Stimulated activated CD4-positive, alpha-beta T cell treated with anti-CD3 and anti-CD28 coated beads, Interleukin-2, amount 100 ng/mL, for 4 hours (primary cell): ENCODE measurements at places on chromosomes 6 and 20.
A peak's percentile ranks its signal among the peaks of the same experiment; 100 is the strongest.

- DNase-seq, result no peak
Observed at GRCh38 chr6:167679790-167680604, 146.7 kb upstream of the AFDN start.

DNA sequence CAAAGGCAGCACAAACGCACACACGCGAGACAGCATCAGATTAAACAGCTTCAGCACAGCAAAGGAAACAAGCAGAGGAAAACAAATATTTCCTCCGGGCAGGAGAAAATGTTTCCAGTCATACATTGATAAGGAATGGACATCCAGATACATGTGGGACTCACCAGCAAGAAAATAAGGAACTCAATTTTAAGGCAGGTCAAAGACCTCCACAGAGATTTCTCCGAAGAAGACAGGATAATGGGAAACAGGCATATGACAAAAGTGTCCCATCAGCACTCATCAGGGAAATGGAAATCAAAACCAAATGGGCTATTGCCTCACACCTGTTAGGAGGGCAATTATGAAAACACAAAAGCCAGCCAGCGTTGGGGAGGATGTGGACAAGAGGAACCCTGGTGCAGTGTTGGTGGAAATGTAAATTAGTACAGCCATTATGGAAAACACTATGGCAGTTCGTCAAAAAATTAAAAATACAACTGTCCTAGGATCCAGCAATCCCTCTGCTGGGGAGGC lies 9.7 kb upstream of the SLCO4A1 start:
- DNase-seq, result no peak

DNA sequence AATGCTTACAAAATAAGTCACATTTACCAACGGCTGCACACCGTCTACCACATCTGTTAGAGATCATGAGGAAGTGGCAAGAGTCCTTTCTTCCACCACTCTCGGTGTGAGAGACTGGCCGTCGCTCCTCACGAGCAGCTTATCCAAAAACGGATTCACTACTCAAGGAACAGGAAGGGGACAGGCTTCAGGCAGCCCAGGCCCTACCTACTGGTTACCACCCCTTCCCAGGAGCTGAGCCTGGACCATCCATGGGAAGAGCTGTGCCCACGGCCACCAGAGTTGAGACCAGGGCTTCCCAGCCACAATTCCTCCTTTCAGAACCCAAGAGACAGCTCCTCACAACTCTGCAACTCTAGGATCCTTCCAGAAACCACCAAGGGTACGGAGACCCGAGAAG lies 37.0 kb downstream of the FOXF2 start:
- no peak for DNase-seq

- no peak for DNase-seq
Observed at GRCh38 chr20:10951216-10951615, 277.4 kb upstream of the JAG1 start.

DNA sequence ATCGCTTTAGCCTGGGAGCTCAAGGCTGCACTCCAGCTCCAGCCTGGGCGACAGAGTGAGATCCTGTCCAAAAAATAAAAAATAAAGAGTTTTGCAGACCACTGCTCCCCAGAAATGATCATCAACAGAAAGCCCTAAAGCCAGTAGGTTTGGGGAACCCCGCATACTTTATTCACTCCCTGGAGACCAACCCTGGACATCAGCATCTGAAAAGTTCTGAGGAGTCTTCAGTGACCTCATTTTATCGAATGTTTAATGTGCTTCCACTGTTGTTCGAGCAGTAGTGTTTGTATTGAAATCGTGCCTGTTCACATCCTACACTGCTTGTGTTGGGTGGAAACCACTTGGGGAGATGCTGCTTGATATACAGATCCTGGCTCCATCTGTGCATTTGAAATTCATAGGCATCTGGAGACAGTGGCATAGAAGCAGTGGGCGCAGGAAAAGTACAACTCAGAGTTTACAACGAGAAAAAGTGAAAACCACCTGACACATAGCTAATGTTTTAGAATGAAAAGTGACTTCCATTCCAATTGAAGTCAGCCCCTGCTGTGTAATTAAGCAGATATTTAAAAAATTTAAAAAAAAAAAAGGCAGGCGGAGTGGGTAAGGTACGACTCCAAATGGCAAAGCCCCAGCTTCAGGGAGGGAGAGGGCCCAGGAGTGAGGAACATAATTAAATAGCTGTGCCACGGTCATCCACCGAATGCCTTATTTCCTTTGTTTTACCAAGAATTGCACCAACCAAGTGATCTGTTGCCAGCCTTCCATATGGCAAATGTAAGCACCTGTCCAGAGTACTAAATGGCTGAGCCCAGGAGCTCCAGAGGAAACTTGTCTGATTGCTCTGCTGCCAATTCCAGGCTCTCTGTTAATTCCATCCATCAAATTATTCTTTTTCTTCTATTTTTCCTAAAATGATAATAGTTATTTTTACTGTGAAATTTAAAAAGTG lies 100.4 kb upstream of the NAA20 start:
- DNase-seq, result no peak

DNA sequence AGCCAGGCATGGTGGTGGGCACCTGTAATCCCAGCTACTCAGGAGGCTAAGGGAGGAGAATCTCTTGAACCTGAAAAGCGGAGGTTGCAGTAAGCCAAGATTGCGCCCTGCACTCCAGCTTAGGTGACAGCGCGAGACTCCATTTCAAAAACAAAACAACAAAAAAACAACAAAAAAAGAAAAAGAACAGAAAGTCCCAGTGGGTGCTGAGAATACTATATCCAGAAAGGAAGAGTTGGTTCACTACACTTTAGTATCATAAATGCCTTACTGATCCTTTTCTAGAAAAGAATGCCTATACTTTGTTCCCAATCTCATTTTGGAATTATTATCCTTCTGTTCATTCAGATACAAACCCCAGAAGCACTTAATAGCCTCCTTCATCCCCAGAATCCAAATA lies 20.9 kb upstream of the ADGRG6 start:
- DNase-seq, result no peak

DNA sequence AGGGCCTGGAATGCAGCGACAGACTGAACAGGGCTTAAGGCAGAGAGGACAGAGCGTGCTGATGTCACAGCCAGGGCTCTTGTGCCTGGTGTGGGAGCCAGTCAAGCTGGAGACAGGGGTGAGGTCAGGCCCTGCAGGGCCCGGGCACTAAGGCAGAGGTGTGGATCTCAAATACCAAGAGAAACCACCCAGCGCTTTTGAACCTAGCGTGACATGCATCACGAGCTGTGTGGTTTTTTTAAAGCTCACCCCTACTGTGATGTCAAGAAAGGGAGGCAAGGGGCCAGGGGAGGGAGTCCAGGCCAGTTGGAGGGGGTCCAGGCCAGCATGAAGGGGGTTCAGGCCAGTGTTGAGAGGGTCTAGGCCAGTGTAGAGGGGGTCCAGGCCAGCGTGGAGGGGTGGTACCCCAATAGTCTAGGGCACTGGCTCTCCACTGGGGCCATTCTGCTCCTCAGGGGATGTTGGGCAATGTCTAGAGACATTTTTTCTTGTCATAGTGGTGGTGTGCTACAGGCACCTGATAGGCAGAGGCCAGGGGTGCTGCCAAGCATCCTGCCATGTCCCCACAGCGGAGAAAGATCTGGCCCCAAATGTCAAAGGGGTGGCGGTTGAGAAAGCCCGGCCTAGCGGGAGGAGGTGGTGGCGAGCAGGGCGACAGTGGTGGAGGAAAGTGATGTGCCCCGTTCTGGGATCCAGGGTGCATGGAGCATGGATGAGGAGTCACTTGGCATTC lies 42.6 kb downstream of the RBM38 start:
- no peak for DNase-seq

DNA sequence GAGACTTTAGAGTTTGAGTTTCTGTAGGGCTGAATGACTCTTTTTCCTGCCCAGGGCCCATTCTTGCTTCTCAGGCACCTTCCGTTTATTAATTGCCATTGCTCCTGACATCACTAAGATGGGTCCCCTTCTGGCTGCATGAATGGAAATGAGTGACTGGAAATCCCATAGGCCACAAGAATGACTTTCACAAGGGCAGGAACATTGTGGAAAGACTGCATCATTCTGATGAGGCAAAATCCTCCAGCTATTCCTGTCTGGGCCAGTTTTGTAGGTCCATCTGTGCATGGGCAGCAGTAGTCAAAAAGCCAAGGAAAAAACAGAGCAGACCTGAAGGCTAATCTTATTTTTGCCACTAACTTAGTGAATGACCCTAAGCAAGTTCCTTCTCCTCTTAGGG lies 19.3 kb downstream of the TMEM74B start:
- DNase-seq, result no peak

- DNase-seq, result peak; percentile 59
Observed at GRCh38 chr6:78867370-78868040, at the start of gene IRAK1BP1. IRAK1BP1 (plus strand) TSS chr6:78867551; CDS start chr6:78867577, 26 bp downstream.

DNA sequence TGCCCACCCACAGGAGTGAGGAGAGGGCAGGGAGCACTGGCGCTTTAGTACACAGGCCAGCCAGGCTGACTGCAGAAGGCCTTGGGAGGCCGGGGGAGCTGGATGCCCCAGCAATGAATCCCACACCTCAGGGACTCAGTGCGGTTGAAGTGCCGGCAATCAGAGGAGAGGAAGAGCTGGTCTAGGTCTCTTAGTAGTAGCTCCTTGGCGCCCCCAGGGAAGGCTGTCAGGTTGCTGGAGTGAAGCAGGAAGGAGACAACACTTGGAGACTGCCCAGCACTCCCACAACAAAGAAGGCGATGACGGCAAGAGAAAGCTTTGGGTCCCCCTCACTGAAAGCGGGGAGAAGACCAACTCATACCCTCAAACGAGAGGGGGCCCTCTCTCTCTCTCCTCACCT lies 8.3 kb upstream of the TNXB start:
- no peak for DNase-seq

DNA sequence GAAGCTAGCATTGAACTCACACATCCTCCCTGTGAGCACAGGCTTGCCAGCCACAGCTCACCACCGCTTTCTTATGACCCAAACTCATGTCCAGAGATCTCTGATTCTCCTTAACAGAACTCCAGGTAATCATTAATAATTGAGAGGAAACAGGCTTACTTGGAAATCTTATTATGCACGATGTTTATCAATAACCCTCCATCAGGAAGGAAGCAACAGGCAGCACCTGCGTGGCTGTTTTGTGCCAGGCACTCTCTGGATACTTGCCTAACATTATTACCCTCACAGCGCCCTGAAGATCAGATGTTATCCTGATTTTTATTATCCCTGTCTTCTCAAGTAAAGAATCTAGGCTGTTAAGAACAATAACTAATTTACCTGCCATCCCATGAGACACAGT lies 306.6 kb downstream of the PRKN start:
- no peak for DNase-seq

DNA sequence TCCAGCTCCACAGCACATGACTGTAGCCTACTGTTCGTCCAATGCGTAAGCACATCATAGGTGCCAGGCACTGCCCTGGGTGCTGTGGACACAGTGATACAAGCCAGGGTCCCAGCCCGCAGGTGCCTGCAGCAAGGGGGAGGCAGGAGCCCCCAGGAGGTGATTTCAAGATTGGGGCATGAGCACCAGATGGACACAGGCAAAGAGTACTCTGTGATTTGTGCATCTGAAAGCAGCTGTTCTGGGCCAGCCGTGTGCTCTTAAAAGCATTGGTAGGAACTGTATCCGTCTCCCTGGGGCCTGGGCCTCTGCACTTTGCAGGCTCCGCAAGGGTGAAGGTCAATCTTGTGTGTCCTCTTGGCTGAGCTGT lies 149.8 kb downstream of the SYCP2 start:
- DNase-seq, result no peak

- no peak for DNase-seq
Observed at GRCh38 chr20:24915440-24915839, 33.6 kb upstream of the CST7 start.

GRCh38 chr20:19253916-19254820 lies 41.7 kb downstream of the SLC24A3 start:
- no peak for DNase-seq

DNA sequence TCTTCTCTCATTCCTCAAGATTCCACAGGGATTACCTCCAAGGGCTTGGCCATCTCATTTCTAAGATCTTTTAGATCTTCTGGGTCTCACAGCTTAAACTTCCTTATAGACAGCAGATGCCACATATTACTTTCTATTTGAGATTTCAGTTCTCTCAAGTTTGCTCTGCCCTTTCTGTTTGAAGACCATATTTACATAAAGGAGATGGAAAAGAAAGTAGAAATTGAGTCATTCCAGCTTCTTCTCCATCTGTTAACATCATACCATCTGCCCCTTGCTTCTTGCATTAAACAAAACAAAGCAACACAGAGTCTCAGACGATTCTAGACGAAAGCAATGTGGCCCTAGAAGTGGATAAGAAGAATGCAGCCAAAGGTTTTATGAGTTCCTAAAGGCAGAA lies 203.4 kb downstream of the TTLL2 start:
- DNase-seq, result no peak

DNA sequence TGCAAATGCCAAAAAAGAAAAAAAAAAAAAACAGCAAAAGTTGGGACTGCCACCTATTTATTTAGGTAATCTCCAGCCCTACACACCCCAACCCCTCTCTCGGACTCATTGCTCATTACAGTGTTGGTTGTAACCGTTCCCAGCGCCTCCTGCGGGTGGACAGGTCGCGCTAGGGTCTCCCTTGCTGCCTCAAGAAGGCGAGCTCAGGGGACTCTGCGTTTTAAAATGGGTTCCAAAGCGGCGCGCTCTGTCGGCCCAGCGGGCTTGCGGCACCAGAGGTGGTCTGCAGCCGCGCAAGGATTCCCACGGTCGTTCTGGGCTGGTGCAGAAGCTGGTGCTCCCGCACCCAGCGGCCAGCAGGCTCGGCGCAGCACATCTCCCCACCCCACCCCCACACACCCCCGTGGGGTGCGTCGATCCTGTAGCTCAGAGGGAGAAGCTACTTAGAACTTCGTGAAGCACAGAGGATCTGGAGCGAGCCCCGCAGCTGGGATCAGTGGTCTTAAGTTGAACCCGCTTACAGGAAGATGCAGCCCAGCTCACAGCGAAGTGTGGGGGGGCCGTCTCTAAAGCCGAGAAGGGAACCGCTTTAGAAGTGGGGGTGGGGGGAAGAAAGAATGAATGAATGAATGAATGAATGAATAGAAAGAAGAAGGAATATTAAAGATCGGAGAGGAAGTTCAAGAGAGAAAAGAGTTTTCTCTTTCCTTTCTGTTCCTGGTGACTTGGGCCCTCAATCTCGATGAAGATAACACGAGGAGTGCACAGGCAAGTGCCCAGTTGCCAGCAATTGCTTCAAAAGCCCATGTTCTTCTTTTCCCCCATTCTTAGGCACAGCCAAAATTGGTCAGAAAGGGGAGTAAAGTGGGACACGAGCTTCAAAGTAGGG lies 780 bp downstream of the TFAP2A start:
- DNase-seq, result no peak

DNA sequence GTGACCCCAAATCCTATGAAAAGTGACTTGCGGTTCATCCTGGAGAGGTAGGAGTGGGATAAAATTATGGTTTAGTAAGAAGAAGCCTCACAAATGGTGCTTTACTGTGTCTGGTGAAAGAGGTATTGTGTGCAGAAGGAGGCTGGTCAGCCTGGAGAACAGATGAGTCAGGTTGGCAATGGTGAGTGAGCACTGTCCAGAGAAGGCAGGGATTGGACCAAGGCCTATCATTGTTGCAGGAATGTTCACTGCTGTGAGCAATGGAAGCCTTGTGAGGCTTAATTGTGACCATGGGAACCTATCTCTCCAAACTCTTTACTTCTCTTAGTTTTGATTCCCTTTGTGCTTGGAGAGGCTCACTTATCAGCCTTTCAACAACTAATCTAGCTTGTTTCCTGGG lies 89.0 kb upstream of the KCNK16 start:
- DNase-seq, result no peak
